ENCODE measurements at places on chromosomes 3 and 15.

- DNase-seq: no peak
Measured at GRCh38 chr3:179701176-179701827, 48.5 kb downstream of the USP13 start.

- DNase-seq: no peak
Measured at GRCh38 chr15:26630857-26631256, 142.0 kb downstream of the GABRB3 start.

- DNase-seq: no peak
Measured at GRCh38 chr3:35721628-35722027, 82.3 kb downstream of the ARPP21 start.

DNA sequence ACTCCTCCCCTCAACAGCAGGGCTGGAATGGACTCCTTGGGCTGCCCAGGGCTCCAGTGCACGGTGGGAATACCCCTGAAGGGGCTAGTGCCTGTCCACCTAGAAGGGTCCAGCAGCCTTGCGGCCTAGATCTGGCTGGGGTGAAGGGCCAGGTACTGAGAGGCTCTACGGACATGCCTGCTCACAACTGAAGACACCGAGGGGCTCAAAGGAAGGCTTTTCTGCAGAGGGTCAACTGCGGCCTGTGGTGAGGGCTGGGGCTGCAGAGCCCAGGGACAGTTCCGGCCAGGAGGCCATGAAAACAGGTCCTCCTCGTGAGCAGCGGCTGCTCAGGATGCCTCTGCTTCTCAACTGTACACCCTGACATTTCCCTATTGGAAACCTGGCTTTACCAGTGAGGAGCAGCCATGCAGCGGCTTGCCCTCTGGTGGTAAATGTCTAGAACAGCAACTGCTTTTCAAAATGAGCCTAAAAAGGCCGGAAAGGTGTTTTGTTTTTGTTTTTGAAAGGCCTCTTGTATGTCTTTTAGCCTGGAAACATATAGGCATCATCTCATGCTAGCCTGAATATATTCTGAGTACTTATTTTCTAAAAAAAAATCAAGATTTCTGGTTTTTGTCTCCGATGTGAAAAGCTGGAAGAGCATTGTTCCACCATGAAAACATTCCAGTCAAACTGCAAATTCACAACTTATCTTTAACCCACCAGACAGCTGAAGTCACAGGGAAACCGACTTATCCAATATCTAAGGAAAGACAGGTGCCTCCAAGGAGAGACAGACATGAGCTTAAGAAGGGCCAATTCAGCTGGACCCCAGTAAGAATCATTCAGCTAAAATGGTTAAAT lies 163.4 kb downstream of the KLF13 start:
- DNase-seq: no peak

GRCh38 chr15:69637818-69638217 lies 185.2 kb downstream of the RPLP1 start:
- no peak for DNase-seq

DNA sequence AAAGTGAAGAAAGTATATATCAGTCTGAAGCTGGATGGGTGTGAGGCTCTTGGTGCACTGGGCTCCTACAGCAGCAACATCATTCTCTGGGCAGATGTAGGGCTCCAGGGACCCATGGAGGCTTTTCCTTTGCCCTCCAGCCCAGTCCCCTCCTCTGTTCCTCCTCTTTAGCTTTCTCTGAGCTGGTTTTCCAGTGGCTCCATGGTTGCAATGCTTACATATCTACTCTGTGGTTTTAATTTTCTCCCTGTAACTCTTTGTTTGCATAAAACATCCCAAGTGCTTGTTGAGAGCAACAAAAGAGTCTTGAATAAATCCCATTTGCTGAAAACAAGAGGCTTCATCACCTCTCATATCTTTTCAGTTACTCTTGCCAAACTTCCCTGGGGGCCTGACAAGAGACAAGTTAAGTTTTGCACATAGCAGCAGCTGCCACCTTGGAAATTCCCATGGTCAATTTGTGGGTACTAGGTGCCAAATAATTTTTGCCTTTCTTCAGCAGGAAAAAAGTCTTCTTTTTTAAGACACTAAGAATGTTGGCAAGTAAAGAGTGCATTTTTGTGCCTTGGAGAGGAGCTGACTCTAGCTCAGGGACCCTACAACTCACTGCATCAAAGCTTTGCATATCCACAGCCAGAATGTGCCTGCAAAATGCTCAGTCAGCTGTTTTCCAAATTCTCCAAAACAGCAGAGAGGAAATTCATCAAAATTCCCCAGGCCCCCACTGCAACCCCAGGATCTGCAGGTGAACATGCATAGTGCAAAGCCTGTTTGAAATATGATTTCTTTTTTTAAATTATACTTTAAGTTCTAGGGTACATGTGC lies 41.9 kb downstream of the COLQ start:
- no peak for DNase-seq

- DNase-seq: no peak
Measured at GRCh38 chr15:32701863-32702262, 15.9 kb upstream of the GREM1 start.

DNA sequence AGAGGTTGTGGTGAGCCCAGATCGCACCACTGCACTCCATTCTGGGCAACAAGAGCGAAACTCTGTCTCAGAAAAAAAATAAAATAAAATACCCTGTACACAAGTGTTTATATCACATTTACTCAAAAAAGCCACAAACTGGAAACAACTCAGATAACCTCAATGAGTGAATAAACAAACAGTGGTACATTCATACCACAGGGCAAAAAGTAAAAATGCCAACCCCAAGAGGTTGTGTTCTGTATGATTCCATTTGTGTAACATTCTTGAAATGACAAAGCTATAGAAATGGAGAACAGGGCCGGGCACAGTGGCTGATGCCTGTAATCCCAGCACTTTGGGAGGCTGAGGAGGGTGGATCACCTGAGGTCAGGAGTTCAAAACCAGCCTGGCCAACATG lies 12.9 kb downstream of the EDC3 start:
- no peak for DNase-seq

- no peak for DNase-seq
Measured at GRCh38 chr3:105322570-105323273, 44.0 kb upstream of the ALCAM start.

- DNase-seq: no peak
Measured at GRCh38 chr3:69294014-69294766, 91.7 kb downstream of the FRMD4B start.

DNA sequence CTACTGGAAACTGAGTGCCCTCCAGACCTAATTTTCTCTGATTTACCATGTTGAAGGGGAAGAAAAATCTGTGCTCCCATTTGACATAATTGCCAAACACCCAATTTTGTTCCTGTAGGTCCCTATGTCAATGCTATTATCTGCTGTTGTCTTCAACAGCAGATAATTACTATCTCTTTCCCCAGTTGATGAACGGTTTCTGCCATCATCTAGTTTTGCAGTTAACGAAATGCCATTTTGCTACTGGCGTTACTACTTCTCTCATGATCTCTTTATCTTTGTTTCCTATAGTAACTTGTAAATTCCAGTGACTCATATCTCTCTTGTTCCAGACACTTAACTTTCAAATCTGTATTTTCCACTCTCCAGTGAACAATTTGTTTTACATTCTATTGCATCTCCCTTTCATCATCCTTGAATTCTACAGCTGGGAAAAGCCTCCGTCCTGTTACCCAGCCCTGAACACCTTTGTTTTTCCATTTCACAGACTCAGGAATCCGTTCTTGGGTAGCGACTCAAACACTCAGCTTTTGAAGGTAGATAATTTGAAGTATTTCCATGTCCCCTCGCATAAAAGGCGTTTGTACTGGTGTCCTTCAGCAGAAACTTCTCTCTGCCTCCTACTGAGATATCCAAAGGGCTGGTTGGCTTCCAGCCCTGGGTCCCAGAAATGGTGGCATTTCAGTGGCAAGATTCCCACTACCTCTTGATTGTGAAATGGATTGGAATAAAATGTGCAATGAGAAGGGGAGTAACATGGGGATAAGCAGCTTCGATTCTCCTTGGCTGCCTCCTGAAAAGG lies 111.7 kb downstream of the FOXB1 start:
- DNase-seq: no peak

DNA sequence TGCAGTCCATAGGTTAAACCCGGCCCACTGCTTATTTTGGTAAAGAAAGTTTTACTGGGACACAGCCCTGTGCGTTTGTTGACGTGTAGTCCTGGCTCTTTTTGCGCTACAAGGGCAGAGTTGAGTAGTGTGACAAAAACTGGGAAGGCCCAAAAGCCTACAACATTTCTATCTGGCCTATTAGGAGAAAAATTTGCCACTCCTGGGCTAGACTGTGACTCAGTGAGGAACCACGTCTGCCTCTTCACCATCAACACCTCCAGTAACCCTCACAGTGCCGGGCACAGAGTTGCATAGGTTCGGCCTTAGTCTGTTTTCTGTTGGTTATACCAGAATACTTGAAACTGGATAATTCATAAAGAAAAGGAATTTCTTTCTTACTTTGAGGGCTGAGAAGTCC lies 110.3 kb downstream of the TOP2B start:
- DNase-seq: no peak

DNA sequence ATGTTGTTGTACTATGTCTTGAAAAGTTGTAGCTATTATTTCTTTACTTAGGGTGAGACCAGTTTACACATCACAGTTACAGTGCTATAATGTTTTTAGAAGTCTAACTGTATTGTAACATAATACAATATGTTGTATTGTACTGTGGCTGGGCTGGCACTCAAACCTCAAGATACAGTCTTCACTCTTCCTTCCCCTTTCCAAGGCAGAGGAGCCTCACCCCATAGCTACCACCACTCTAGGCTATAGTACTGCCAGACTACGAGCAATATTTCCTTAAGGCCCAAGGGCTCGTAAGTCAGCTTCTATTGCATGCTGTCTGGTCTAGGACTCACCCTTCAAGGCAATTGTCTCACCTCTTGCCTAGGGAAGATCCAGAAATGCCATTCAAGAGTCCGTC lies 597.7 kb downstream of the OTOL1 start:
- DNase-seq: no peak

DNA sequence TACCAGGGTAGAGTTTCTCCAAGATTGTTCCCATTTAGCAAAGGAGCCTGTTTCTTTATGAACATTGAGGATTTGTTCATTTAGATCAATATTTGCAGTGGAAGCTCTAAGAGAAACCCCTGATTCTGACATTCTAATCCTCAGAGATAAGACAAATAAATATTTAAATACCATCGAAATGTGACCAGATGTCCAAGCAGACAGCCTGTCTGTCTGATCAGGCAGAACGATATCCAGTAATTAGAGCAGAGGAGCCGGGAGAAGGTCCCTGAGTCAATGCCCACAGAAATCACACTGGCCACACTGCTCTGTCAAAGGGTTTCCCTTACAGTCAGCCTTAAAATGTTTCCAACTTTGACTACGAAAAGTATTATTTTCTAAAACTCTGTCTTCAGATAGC lies 15.7 kb upstream of the ARPIN start:
- DNase-seq: no peak

DNA sequence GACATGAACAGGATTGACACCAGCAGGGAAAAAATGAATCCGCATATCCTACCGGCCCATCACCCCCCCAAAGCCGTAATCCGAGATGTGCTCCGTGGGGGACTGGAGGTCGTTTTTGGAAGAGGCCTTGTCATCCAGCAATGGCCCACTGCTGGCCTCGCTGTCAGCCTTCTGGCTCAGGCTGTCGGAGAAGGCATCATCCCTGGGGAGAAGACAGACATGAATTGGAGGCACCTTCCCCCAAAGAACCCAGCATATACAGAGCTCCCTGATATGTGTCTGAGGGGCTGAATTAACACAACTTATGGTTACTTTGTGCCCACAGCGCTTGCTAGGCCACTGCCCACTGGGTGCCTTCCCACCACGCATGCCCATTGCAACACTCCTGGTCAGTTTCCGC lies 29.6 kb upstream of the RAD18 start:
- DNase-seq: no peak

DNA sequence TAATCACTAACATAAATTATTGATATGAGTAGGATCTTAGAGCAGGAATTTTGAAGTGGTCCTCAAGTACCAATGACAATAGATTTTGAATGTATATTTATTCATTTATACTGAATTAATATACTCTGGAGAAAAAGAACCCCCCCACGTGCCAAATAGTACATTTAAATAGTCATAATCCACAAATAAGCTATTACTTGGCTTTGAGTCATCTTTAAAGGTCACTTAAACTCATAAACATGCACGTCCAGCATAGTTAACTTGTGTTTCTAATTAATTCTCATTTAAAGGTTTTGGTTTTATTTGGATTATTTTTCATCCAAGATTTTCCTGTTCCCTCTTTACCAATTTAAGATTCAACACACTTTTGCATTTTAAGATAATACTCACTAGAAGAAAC lies 35.1 kb downstream of the FGF7 start:
- DNase-seq: no peak

GRCh38 chr3:13353936-13354542 lies 66.1 kb downstream of the NUP210 start:
- DNase-seq: no peak

- no peak for DNase-seq
Measured at GRCh38 chr3:40899286-40899712, 300.0 kb upstream of the CTNNB1 start.

DNA sequence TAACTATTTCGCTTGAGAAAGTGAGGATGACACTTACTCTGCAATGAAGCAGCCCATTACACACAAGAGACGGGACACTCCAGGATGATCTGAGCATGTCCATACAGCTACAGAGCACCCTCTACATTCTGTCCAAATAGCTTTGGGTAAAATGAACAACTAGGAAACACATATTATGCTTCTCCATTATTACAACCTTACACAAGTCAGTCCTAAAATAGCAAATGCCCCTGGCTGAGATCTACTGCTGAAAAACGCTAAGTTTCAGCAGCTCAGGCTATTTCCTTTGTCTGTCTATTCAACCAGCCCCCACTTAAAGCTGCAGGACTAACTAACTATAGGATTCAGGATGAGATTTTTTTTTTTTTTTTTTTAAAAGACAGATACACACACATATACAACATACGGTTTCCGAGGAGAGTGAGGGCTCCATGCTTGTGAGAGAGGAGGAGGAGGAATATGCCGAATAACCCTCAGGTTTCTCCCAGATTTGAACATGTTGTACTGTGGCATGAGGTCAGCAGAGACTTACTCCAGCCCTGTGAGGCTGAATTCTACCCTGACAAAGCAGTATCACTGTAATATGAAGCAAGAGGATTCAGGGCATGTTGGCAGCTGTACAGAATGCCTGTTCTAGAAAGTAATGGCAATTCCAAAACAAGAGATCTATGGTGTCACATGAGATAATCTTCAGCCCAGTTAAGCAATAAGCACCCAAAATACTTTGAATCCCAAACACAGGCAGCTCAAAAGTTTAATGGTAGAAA lies 117.3 kb upstream of the PLXND1 start:
- no peak for DNase-seq

DNA sequence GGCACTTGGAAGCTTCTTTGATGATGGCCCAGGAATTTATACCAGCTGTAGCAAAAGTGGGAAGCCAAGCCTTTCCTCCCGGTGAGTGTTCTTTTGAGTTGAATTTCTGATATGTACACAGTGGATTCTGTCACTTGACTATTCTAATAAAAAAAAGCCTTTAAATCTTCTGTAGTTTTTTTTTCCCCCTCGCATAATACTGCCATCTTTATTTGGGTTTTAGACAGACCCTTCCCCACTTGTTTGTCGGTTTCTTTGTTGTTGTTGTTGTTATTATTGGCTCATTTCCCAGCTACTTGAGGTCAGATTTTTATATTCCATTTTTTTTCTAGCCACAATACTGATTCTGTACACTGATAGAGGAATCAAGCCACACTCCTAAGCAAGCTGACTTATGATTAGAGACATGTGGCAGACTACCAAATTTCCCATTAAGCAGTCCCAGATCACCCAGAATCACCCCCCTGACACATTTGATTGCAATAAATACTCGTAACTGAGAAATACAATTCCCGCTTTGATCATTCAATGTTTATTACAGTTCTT lies 122.4 kb upstream of the IL12A start:
- peak; percentile 92 for DNase-seq
